ENCODE measurements at places on chromosomes 16 and 17. TPM values are rescaled to one million over a fixed set of nuclear protein-coding genes. Genes with fewer than 3 reads are reported as not detected.

Gene HSD17B2
- total RNA-seq: not detected

Gene BAIAP3
- 3.1 TPM for total RNA-seq

- DNase-seq: no peak
These were observed 4.9 kb downstream of the MT1F start for GRCh38 chr16:56662357-56663354.

DNA sequence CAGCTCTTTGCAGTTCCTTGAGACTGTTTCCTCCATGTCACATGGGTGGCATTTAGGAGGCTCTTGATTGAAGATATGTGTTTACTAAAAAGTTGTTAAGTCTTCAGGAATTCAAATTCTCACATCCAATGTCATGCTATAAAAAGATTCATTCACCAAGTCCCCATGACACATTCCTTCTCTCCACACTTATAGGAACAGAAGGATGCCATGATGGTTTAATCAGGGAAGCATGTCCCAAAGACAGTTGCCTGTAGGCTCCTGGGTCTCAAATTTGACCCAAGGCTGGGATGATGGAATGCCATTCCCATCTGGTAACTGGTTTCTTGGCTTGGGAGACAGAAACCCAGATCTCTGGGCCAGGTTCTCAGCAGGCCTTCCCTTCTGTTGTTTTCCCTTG lies 140.6 kb upstream of the SOX9 start:
- no peak for DNase-seq

- peak; percentile 76 for DNase-seq
These were observed at the start of gene PLEKHG4 for GRCh38 chr16:67279296-67280089. PLEKHG4 (plus strand) TSS chr16:67279532; CDS start chr16:67280045, 513 bp downstream.

DNA sequence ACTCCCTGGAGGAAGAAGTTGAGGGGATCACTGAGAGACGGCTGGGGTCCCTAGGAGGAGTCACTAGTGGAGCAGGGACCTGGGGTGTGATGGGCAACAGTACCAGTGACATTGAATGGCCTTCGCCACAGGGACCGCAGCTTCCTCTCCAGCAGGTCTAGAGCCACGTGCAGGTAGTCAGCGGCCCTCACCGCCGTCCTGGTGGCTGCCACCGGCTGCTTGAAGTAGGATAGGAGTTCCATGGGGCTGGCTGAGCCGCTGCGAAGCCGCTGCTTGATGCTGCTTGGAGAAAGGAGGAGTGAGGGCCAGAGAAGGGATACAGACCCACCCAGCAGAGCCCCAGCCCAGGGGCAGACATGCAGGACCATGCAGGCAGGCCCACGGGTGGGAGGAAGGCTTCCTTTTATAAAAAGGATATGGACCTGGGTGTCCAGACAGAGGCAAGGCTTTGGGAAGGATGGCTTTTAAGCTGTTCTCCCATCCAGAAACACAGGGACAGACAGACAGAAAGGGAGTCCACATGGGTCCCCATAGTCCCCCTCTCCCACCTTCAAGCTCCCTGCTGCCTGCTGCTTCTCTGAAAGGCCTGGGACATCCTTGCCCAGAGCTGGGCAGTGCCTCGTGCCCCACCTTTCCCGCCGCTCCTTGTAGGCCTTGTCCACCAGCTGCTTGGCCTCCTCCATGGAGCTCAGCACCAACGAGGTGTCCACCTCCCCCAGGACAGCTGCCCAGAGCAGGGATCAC lies 827 bp downstream of the MPO start:
- DNase-seq: no peak
